Psoas muscle (tissue), 8 donors: ENCODE measurements at places on chromosomes 7 and 10.

DNA sequence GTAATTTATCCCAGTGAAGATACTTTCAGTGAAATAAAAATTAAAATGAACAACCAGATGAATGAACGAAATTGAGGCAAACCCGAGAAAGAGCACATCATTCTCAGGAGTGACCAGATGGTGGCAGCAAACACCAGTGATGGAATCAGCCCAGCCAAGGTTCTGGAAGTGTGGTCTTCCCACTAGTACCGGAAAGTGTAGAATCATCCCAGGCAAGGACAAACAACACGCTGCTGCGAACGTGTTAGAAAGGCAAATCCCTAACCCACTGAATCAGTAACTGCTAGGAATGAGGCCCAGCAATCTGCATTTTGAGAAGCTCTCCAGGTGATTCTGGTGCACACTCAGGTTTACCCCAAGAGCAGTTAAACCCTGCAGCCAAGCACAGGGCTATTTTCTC is 15.5 kb upstream of the SLC18A3 start:
- DNase-seq, result no peak

- no peak for DNase-seq
These were observed 176.2 kb upstream of the GDF10 start for GRCh38 chr10:47123716-47124288.

- no peak for DNase-seq
These were observed 164.9 kb upstream of the RNF32 start for GRCh38 chr7:156475666-156476065.

DNA sequence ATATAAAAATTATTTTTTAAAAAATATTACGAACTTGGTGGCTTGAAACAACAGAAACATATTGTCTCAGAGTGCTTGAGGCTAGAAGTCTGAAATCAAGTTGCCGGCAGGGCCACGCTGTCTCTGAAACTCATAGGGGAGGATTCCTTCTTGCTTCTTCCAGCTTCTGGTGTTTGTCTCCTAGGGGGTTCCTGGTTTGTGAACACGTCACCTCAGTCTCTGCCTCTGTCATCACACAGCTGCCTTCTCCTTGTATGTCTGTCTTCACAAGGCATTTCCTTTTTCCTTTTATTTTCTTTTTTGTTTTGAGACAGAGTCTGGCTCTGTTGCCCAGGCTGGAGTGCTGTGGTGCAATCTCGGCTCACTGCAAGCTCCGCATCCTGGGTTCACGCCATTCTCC is 12.7 kb upstream of the SNX8 start:
- DNase-seq, result no peak

- no peak for DNase-seq
These were observed 304.8 kb downstream of the POM121L12 start for GRCh38 chr7:53340220-53340619.

DNA sequence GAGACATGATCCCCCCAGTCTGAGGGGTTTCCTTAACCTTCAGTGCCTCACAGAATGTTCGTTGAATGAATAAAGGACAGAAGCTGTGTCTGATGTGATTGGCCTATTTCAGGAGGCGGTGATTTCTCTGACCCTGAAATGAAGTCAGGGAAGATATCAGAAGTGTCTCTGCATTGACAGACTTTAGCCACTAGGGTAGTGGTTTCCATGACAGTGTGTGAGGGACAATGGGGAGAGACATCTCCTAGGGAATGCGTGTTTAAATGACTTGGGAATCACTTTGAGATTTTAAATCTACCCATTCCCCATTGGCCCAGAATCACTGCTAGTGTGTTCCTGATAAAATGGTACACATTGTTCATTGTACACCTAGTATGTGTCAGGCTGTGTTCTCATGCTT is 132.0 kb downstream of the CFAP58 start:
- no peak for DNase-seq

- DNase-seq, result no peak
These were observed 182.5 kb downstream of the SKAP2 start for GRCh38 chr7:26681819-26682418.

DNA sequence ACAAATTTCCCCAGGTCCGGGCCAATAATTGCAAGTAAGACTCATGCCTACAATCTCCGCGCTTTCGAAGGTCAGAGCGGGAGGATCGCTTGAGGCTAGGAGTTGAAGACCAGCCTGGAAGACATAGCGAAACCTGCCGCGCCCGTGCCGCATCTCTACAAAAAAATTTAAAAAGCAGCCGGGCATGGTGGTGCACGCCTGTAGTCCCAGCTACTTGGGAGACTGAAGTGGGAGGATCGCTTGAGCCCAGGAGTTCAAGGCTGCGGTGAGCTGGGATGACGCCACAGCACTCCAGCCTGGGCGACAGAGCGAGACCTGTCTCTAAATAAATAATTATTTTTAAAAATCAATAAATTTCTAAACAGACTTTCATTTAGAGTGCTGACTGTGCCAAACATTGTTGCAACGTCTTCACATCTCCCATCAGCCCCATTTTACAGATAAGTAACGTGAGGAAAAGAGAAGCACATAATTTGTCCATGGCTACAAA is 494 bp upstream of the CFAP43 start:
- DNase-seq, result no peak

GRCh38 chr10:117552156-117552631 is 9.6 kb downstream of the EMX2 start:
- peak; percentile 59 for DNase-seq

DNA sequence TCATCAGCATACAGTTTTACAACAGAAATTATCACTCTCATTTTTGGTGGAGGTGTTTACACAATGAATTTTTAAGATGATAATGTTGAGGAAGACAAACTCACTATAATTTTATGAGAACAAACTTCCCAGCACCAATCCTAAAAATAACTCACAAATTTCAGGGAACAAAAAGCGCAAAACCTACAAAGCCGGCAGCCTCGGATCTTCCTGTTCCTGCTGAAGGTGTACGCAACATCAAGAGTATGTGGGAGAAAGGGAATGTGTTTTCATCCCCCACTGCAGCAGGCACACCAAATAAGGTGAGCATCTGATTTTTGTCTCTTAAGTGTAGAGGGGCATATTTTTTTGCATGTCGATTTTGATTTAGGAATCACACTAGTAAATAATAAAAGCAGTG is 26.5 kb upstream of the AGBL3 start:
- DNase-seq, result no peak

DNA sequence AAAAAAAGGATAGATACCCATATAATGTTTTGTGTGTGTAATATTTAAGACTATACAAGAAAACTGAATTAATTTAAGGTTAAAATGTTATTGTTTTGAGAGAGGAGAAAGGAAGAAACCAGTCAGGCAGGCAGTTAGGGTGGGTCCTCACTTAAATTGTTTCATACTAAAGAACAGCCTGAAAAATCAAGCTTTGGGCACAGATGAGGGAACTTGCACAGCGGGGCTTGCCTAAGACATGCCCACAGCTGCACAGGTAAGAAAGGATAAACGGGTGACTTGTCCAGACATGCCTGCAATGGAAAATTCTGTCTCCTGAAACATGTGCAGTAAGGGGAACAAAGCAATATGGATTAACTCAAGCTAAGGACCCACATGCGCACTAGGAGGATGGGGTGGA is 158.4 kb downstream of the BBS9 start:
- no peak for DNase-seq

DNA sequence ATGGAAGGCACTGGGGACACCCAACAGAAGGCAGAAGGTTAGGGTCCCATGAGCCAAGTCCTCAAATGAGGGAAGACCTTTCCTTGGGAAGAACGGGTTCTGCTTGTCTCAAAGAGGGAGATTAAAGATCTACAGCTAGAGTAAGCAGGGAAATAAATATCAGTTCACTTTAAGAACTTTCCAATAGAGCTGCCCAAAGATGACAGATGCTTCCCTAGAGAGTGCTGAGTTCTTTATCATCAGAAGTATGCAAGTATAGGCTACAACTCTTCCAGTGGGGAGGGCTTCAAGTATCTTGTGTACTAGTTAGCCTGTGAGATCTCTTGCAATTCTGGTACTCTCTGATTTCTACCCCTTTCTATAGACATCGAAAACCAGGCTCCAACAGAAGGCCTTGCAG is 39.4 kb downstream of the EMX2 start:
- DNase-seq, result no peak

DNA sequence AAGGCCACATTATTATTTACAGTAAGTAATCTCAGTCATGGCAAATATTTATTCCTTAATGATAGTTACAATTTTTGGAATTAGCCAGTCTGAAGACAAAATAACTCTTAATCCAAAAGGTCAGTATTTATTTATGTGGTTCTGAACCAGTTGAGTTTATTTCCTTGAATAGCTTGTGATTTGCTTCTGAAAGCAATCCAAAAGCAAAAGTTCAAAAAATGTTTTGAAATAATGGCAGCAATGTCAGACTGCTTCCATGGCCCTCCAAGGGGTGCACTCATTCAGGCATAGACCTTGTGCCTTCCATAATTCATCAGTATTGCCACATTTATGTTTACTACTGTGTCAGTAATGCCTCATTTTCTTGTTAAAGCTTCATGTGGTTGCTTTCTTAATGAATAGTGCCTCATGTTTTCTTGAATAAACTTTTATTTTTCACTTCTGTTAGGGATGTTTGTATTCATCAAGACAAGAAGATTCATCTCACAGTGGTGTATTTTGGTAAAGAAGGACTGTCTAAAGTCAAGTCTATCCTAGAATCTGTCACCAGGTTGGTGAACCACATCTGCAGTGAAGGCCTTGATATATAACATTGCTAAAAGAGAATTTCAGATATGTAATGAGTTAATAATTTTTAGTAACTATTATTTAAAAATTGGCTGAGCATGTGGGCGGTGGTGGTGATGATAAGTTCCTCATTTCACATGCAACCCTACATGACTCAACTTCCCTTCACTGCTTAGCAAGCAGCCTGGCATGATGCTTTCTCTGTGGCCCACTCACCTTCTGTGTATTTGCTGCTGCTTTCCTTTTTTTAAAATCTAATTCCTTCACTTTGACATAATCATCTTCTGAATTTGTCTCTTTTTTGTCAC is 22.0 kb downstream of the CSGALNACT2 start:
- no peak for DNase-seq

GRCh38 chr10:45147000-45147399 is 146.3 kb downstream of the ZNF22 start:
- DNase-seq, result no peak

GRCh38 chr7:135335628-135336139 is 102.0 kb downstream of the STRA8 start:
- DNase-seq, result peak; percentile 64

- no peak for DNase-seq
These were observed 28.5 kb downstream of the GSDME start for GRCh38 chr7:24728503-24729364.

GRCh38 chr7:48337012-48337621 is 165.9 kb downstream of the ABCA13 start:
- DNase-seq, result no peak

DNA sequence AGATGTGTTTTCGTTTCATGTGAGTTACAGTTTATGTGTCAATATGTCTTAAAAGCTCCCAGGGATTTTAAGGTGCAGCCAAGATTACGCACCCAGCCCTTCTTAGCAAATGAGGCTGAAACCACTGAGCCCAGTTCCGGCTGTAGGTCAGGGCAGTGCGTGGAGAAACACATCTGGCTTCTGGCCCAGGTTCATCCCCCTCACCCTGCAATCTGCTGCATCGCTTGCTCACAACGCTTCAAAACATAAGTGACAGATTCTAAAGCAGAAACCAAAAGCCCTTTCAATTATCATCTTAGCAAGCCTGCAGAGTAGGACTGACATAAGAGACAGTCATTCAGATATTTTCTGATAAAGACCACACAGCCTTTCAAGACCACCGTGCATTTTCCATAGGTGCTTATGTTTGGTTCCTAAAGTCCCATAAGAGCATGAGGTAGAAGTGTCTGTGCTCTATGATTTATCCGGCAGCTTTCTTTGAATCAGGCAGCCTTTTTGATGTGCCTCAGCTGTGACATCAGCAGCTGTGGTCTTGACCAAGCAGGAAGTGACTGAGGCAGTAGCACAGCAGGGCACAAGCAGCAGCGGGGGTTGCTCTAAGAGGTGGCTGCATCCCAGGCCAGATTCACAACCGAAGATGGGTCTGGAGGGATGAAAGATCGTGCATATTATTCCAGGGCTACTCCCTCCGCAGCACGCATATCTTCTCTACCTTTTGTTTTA is 72.1 kb upstream of the LYZL2 start:
- no peak for DNase-seq

DNA sequence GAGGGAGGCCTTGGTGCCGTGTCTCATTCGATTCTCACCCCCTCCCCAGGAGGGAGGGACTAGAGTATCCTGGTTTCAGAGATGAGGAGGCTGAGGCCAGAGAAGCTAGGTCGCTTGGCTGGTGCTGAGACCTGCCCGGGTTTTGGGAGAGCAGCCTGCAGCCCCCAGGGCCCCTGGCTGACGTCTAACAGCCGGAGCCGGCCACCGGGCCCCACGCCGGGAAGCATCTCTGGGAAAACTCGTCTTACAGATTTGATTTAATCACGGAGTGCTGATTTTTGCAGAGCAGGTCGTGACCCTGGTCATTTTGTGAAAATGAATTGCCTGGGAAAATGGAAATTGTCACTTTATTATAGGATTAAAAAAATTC is 97.5 kb downstream of the MICALL2 start:
- DNase-seq, result no peak

- DNase-seq, result no peak
These were observed 63.1 kb downstream of the TMEM209 start for GRCh38 chr7:130141884-130142653.

- no peak for DNase-seq
These were observed 1.8 kb downstream of the WASL start for GRCh38 chr7:123746931-123747488.

DNA sequence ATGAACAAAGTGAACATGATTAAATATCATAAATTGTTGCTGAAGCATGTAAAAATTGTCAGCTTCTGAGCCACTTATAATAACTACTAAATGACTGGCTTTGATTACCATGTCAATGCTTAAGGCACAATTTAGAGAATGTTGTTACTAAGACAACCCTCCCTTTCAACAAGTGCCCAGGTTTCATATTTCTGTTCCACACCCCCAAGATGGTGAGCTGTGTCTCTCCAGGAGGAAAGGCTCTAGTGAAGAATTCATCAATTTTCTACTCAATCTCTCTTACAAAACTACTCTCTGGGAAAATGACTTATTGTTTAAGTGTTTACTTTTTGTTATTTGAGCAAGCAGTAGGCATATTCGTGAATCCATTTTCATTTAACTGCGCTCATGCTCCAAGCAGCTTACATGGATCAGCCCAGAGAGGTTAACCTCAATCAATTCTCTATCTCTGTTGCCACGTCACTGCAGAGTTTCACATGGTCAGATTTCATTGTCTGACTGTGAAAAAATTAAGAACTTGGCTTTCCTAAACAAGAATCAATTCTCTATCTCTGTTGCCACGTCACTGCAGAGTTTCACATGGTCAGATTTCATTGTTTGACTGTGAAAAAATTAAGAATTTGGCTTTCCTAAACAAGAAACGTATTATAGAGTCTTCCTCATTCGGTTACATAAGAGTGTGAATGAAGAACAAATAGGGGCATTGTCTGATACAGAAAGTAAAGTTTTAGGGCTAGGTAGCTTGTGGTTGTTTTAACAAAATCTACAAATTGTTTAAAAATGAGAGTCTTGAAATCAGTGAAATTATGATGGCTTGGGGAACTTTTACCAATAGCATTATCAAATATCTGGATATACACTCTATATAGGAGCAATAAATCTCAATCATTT is 49.7 kb downstream of the CCDC71L start:
- no peak for DNase-seq

GRCh38 chr10:131174651-131175540 is 136.6 kb downstream of the TCERG1L start:
- DNase-seq, result no peak
